Upper lobe of left lung (tissue), 6 donors: ENCODE measurements at places on chromosomes 7 and 10.

DNA sequence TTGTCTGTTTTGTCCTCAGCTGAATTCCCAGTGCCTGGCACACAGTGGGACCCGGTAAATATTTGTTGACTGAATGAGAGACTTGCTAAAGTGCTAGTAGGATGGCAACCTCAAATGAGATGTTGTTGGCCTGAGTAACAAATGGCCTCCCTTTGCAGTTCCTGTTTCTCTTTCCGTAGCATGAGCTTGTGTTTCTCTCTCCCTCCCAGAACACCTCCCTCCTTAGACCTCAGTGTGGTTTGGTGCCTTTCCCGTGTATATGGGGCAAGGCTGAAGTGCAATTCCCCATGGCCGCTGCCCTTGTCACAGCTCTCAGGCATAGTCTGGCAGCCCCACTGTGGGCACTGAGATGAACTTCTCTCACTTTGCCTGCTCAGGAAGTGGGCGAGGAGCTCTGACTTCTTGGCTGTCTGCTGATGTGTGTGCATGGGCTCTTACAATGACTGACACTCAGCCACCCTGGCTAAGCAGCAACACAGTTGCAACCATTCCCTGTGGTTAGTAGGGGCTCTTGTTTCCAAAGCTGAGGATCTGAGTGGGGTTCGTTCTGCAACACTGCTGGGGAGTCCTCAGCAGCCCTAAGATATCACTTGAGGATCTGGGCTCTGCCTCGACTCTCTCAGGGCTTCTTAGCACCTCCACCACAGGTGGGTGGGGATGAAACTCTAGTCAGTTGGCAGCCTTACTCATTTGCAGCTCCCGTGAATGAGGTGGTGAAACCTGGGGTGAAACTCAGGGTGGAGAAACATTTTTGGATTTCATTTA, 136.1 kb downstream of the ICA1 start:
- DNase-seq = peak; percentile 65

DNA sequence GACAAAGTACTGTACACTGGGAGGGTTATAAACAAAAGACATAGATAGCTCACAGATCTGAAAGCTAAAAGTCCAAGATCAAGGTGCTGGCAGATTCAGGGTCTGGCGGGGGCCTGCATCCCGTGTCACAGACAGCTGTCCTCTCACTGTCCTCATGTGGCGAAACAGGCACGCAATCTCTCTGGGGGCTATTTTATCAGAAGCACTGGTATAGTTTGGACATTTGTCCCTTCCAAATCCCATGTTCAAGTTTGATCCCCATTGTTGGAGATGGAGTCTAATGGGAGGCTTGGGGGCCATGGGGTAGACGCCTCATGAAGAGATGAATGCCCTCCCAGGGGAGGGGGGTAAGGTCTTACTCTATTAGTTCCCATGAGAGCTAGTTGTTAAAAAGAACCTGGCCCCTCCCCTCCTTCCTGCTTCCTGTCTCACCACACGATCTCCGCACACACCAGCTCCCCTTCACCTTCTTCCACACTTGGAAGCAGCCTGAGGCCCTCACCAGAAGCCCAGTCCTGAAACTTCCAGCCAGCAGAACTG, 72.5 kb upstream of the UCN3 start:
- DNase-seq = peak; percentile 22

GRCh38 chr7:91880016-91880412, 488 bp downstream of the MTERF1 start:
- no peak for DNase-seq

DNA sequence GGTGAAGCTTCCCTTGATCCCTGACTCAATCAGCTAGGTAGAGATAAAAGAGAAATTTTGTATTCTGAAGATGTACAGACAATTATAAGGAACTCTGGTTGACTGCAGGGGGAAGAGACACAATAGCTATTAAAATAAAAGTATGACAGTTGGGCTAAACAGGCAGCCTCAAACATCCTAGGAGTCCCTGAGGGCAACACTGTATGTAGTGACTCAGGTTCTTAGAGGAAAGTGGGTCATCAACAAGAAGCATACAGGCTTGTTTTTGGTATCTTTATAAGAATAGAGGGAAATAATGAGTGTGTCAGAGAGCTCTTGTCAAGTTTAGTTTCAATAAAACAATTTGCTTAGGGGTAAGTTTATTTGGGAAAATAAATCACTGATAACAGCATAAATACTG, 150.3 kb downstream of the AUTS2 start:
- DNase-seq = no peak
